ENCODE measurements at places on chromosomes 12 and 14.

DNA sequence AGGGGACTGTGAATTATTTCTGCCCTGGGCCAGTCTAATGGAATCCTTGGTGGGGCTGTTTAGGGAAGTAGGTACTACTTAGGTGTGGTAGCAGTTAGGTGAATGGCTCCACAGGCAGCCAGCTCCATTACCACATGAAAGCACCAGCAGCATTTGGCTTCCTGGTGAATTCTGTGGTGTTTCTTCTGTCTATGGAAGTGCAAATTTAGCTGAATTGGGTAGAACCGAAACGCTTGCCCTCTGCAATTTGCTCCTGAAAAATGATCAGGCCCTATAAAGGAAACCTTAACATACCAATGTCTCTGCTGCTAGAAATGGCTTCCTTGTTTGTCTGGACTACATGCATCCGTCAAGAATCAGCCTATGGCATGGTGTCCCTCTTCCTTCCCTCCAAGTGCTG is 16.4 kb downstream of the FLRT2 start:
- no peak for DNase-seq

GRCh38 chr12:14845350-14845750 is 2.0 kb upstream of the ART4 start:
- no peak for DNase-seq

- DNase-seq: peak; percentile 15
Observed at GRCh38 chr12:110245369-110245772, 35.7 kb upstream of the ATP2A2 start.

DNA sequence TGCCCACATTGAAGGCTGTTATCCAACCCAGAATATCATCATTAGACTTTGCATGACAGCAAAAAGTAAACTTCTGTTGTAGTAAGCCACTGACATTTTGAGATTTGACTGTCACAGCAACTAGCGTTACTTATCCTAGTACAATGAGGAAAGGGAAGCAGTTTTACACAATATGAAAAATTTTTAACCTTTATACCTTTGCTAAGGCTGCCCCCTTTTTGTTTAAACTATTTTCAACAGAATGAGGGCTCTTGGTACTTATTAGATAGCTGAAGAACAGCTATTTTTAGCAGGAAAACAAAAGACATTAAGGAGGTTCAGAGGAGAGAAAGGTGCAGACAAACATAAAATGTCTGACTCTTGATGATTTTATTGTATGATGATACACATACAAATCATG is 23.4 kb upstream of the TMX1 start:
- no peak for DNase-seq

DNA sequence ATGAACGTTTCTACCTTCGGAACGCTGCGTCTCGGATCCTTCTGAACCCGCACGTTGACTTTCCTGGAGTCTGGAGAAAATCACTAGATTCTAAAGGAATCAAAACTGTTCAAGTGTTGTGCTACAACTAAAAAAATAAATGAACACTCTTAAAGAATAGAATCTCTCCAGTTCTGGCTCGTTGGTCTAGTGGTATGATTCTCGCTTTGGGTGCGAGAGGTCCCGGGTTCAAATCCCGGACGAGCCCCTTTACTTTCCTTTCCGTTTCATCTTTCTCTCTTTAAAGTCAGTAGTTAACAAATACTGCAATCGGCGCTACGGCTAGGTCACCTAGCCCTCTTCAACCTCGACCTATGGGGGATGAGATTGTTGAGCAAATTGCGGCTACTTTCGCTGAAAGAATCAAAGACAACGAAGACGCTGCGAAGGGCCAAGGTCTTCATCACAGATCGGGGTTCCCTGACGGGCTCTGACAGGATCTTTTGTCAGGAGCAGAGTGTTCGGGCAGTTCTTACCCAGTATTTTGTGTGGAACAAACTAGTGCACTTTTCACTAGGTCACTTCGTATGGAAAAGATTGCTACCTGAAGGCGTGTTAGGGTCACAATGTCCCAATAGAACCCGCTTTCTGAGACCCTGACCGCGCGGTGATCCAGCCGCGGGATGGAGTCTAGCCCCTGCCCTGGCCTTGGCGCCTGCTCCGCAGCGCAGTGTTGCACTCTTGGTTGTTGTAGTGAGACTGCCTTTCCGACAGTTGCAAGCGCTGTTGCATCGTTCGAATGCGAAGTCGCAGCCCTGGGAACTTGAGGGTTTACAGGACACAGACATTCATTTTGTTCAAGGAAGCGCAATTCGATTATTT is 8.4 kb downstream of the OR6S1 start:
- DNase-seq: peak; percentile 44

DNA sequence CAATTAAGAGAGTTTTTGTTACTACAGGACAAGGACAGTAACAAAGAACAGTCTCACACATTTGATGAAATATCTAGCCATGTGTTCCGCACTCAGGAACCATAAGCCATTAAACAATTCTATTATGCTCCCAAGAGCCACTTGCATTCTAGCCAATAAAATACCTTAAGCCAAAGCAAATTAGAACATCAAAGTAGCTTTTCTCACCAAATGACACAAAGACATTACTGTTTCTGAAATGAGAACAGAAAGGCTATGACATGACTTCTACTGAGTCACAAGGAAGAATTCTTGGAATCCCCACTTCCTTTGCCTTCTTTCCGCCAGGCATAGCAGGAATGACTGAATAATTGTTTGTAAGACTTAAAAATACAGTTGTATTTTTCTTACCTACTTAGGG is 445.8 kb downstream of the ATP23 start:
- DNase-seq: no peak

DNA sequence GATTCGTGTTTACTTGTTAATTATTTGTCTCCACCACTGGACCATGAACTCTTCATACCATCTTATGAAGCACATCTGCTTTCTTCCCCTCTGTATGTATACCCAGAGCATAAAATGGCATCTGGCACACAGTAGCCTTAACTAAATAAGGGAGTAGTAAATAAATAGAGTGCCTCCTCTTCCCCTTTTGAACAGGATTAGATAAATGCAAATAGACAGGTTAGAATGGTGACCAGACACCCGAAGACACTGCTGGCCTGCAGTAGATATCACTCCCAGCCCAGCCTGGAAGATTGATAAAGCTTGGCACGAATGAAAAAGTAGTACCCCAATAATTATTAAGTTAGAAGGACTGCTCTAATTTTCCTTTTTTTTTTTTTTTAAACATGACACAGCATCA is 6.9 kb downstream of the GALNT4 start:
- no peak for DNase-seq

GRCh38 chr12:9888665-9889273 is 7.5 kb downstream of the KLRF2 start:
- DNase-seq: no peak

DNA sequence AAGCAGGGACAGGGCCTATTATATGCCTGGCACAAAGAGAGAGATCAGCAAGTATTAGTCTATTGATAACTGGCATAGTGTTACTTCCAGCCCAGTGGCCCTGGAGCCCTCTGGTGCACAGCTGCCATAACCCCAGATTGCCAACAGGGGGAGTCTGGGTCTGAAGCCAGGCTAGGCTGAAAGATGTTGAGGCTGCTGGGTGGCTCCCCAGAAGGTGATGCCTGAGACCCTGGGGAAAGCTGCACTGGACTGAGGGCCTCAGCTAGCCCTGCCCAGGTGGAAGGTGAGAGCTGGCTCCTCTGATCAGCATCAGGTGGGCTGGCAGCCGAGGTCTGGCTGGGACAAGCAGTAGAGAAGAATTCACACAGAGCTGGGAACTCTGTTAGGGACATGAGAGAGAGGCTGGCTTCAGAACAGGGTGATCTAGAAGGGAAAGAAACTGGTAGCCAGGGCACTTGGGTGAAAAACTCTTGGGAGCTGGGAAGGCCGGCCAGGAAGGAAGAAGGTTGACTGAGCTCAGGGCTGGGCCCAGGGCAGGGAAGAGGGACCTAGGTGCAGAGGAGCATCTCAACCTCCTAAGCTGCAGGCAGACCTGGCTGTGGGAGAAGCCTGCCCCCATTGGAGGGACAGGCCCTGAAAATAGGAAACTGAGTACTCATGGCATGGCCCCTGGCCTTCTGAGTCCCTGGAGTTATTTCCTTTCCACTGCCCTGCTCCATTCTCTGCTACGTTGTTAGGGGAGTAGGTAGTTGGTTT is 3.9 kb downstream of the GZMH start:
- peak; percentile 43 for DNase-seq

DNA sequence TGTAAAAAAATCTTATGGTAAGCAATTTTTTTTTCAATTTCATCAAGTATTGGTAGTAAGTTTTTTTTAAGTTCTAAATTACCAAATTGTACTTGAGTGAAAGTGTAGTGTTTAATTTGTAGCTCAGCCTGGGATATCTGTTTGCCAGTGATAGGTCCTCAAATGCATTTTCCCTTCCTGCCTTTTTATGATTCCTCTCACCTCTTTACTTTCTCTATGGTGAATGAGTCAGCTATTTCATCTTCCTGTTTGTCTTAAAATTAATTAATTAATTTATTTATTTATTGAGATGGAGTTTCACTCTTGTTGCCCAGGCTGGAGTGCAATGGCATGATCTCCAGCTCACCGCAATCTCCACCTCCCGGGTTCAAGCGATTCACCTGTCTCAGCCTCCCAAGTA is 10.6 kb downstream of the SRP54 start:
- no peak for DNase-seq

DNA sequence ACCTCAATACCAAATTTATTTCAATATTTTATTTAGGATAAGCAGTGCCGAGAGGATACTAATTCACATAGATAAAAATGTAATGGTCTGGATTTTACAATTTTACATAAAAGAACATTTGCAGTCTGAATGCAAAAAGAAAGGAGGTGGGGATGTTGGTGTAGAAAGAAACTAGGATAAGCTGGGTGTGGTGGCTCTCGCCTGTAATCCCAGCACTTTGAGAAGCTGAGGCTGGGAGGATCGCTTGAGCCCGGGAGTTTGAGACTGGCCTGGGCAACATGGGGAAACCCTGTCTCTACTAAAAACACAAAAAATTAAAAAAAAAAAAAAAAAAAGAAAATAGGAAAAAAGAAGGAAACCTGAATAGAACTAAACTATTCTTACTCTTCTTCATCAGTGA is 16.9 kb downstream of the SYCP3 start:
- DNase-seq: no peak

DNA sequence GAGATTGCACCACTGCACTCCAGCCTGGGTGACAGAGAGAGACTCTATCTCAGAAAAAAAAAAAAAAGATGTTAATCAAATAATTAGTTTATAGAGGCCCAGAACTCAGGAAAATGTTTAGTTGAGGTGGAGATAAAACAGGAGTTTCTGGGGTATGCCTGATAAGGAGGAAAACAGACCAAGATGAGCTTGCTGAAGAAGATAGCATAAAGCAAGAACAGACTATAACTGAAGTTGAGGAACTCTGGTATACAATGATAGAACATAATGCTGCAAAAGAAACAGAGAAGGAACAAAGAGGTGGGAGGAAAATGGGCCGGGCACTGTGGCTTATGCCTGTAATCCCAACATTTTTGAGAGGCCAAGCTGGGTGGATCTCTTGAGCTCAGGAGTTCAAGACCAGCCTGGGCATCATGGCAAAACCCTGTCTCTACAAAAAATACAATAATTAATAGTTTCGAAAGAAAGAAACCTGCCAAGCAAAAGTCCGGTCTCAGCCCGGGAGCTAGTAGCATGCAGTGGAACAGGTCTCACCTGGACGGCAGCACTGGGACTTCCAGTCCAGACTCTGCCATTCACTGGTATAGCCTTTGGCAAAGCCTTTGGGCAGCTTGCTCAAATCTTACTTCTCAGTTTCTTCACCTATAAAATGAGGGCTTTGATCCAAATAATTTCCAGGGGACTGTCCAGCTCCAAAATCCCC is 25.4 kb downstream of the SLC35E3 start:
- no peak for DNase-seq

- DNase-seq: no peak
Observed at GRCh38 chr14:72970824-72971434, 44.7 kb downstream of the DCAF4 start.

DNA sequence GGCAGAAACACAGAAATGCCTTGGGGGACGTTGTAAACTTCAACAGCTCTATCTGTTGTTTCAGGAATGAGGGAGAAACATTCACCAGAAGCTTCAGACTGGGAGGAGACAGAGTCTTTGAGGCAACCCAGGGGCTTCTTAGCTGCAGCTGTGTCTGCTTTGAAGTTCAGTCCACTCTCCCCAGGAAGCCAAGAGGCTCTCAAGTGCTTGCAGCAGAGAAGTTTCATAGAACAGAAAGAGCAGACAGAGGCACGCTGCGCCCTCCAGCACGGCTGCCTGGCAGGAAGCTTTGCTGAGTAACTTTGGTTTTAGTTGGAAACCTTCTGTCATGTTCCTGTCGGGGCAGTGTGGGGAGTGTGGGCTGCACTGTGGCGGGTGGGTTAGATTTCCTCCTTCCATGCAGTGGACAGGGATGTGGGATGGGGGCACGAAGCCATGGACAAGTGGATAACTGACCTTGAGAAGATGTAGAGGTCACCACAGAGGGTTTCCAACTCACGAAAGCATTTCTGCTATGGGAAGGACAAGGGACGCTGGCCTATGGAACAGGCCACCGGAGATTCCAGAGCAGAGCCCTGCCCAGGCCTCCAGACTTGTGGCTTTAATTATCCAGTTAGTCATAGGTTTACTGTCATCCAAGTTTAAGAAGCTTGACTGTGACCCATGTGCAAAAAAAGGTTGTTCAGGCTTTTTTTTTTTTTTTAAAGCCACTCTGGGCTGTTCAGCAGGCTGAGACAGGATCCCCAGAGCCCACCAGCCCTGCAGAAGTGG is 107.7 kb downstream of the ARF6 start:
- peak; percentile 60 for DNase-seq

DNA sequence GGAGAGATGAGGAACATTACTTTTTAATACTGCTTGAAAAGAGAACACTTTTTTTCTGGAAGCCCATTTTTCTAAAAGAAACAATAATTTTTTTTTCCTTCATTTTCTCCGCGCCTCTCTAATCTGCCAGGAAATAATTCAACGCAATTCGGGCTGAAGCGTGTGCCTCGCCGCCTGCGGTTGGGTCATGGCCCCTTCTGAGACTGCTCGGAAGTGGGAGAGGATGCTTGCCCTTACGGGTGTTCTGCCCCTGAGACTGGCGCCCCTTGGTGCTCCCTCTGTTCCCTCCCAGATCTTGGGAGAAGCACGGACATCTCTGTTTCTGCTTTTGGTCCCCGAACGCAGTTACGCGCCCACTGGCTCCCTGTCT is 332 bp upstream of the TBC1D30 start:
- DNase-seq: no peak

DNA sequence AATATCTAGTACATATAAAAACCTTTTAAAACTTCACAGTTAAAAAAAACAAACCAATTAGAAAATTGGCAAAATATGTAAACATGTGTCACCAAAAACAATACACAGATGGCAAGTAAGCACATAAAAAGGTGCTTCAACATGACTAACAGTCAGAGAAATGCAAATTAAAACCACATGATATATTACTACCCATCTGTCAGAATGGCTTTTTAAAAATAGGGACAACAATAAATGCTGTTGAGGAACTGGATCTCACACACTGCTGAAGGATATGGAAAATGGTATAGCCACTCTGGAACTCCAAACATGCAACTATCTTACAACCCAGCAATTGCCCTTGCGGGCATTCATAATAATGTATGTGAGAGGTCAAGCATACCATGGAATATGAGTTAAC is 1153.6 kb downstream of the FLRT2 start:
- DNase-seq: no peak

- no peak for DNase-seq
Observed at GRCh38 chr12:92197815-92198214, 52.2 kb upstream of the BTG1 start.
